ENCODE measurements at places on chromosomes 7 and 10. TPM values are rescaled to one million over a fixed set of nuclear protein-coding genes. Genes with fewer than 3 reads are reported as not detected.

Gene CALML3
- 115 TPM for total RNA-seq

Gene TMEM139
- total RNA-seq, result 7.8 TPM

Gene WNT16
- total RNA-seq, result 12.7 TPM

Gene FAM237B
- total RNA-seq, result not detected

Gene ZNF239
- total RNA-seq, result 0.23 TPM

DNA sequence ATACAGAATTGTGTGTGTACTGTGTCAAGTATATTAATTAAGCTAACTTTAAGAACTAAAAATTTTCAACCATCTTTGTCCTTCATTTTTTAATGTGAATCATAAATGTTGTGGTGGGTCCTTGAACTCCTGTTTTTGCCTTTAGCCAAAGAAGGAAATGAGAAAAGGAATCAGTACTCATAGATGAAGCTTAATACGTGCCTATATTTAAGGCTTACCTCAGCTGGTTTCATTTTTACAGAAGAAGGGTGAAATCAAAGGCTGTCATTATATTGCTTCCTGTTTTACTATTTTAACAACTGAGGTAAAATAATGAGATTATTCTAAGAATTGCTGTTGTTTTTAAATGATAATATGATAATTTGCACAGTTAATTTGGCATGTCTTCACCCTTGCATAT lies 6.3 kb upstream of the SNX13 start:
- DNase-seq, result no peak

DNA sequence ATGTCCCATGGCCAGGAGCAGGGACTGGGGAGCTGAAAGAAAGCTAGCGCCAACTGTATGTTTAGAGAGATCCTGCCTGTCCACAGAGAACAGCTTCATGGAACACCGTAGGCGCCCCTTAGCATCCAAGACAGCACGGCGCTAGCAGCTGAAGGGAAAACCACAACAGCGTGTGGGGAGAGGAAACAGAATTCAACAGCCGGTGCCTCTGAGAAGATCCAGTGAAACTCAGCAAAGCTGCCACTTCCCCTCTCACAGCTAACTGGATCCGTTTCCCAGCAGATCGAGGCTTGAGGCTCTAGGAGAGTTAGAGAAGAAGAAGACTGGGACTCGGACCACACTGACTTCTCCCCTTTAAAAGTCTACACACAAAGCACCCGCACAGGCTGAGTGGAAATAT lies 145.0 kb downstream of the MAD1L1 start:
- no peak for DNase-seq

DNA sequence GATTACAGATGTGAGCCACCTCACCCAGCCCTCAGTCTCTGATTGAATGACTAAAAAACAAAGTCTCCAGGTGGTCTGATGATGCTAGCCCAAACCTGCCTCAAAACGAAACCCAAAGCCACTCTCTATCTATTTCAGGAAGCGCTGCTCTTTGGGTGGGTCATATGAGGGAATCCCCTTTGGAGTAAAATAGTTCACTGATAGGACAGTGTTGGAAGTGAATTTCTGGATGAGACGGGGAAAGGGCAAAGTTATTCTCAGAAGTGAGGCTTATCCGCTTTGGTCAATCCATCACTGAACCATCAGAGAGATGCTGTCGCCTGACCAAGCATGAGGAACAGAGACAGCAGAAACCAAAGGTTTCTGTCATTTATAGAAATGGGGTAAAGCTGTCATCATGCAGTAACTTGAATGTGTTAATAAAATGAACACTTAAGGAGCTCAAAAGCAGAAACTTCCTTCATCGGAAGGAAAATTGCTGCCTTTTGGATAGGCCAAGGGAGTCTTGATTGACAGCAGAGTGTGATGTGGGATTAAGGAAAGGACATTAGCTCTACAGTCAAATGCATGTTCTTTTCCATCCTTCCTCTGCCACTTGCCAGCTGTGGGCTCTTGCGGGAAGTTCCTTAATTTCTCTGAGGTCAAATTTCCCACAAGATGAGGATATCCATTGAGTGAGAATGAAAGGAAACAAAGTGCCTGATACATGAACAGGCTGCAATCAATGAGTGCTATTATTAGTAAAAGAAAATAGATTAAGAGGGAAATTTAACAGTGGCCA lies 64.9 kb upstream of the C1QL3 start:
- DNase-seq, result no peak

DNA sequence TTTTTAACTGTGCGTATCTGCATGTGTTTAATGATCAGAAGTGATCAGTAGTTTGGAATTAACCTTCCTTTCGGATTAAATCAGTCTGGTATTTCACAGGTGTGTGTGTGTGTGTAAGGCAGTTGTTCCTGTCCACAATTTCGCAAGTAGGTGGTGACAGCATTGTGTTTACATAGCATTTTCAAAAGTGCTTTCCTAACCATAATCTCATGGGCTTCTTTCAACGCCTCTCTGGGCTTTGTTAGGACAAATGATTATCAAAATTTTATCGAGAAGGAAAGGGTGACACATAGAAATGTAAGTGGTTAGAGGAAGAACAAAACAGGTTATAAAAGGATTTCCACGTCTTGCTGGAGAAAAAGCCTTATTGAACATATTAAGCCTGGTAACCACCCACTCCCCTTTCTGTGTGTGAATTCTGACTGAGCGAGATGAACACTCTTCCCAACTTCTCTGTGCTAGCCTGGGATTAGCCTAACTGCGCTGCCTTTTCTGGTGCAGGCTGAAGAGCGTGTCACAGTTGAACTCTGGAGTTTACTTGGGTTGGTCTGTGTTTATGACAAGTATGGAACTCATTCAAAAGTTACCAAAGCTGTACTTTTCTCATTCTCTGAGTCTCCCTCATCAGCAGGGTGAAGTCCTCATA lies 292.3 kb upstream of the PITRM1 start:
- peak; percentile 62 for DNase-seq

DNA sequence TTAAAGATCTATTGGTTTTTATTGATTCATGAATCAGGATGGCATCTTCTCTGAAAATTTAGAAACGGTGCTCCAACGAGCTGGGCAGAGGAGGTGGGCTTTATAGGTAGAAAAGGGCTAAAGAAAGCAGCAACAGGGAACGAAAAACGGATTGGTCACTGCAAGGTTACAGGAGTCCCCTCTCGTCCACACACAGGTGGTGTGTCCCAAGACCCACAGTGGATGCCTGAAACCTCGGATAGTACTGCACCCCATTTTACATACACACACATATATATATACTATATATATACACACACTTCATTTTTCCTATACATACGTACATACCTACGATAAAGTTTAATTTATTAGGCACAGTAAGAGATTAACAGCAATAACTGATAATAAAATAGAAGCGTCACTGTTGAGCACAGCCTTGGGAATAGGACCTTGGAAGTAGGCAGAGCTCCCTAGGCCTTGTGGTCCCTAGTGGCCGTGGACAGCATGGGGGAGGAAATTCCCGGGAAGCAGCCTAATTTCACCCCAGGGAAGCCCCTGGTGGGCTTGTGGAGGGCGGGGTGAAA lies 737 bp upstream of the NUB1 start:
- no peak for DNase-seq

GRCh38 chr10:88038268-88038667 lies 174.8 kb downstream of the PTEN start:
- no peak for DNase-seq

- no peak for DNase-seq
Measured at GRCh38 chr7:85097844-85098243, 89.0 kb downstream of the SEMA3D start.

- DNase-seq, result peak; percentile 82
Measured at GRCh38 chr10:93468461-93469213, 13.5 kb downstream of the MYOF start.

DNA sequence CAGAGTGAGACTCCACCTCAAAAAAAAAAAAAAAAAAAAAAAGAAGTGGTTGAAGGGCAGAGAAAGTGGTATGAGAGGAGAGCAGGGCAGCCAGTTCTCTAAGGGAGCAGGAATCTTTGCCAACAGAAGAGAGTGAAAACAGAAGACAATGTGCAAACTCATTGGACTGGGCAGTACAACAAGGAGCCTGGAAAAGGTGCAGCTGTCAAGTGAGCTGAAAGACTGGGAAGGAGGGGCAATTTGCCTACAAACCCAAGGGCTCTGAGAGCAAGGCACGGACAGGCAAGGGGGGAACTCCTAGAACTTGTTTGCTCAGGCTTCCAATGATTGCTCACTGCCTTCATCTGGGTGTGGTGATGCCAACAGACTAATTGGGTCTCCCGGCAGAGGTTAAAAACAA lies 9.5 kb downstream of the ACTR1A start:
- no peak for DNase-seq

DNA sequence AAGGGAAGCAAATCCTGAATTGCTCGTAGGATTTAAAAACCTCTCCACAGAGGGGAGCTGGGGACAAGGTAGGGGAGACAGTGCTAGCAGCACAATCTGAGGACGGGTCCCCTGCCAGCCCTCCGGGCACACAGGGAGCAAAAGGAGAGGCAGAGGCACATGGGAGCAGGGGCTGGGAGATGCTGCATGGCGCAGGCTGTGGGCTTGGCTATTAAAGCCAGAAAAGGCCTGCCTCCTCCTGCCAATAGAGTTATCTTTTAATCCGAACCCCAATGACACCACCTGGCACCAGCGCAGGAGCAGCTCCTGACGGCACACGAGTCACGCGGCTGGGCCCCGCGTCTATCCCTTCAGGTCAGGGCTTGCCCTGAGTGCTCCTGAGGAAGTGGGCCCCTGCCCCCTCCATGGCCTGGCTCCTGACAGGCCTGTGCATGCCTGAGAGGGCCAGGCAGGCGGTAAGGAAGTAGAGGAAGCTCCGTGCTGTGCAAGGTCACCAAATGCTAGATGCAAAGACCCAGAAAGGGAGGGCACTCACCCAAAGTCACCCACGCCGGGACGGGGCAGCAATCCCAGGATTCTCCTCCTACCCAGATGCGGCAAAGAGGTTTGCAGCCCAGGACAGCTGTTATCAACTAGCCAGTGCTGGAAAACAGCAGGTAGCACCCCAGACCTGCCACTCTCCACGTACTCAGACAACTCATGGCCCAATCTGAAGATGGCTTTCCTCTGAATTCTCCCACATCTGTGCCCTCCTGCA lies 28.1 kb downstream of the DLG5 start:
- DNase-seq, result peak; percentile 79

All from lower leg skin (tissue), 4 donors.